ENCODE measurements at places on chromosomes 11 and 22. TPM values are rescaled to one million over a fixed set of nuclear protein-coding genes. Genes with fewer than 3 reads are reported as not detected.
A peak's percentile ranks its signal among the peaks of the same experiment; 100 is the strongest.

Gene TRIM34
- 17.0 TPM for total RNA-seq

- DNase-seq = no peak
Observed at GRCh38 chr11:64127267-64128072, 38.4 kb downstream of the MACROD1 start.

GRCh38 chr11:27058456-27058855, 17.8 kb downstream of the BBOX1 start:
- no peak for DNase-seq

DNA sequence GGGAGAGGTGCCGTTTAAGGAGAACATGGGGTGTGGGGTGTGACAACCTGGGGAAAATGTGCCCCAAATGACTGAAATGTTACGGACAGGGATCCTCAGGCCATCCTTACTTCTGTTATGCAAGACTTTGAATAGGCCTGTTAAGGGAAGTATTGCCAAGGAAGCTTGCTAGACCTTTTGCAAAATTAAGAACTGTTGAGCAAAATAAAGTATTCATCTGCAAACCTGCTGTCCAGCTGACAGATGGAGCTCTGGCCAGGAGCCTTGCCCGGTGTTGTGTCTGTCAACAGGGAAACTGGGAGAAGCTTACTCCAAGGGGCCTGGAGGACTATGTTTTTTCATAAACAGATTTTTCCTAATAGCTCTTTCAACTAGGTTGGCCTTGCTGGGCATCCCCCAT, 48.0 kb downstream of the FAT3 start:
- DNase-seq = no peak

Gene MAP6
- 0.51 TPM for total RNA-seq

Gene MMP26
- total RNA-seq = not detected

Gene SLC22A12
- not detected for total RNA-seq

DNA sequence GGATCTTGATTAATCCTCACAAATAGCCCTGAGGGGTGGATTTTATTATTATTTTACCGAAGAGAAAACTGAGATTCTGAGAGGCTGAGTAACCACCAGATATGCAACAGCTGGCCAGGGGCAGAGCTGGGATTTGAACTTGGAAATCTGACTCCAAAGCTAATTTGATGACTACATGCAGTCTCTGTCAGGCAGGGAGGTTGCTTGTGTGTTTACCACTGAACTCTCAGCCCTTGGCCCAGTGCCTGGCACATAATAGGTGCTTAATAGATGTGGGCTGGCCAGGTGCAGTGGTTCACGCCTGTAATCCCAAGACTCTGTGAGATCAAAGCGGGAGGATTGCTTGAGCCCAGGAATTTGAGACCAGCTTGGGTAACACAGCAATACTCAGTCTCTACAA, 121.7 kb upstream of the CRYBB3 start:
- no peak for DNase-seq

GRCh38 chr22:38921120-38921519, 36.3 kb upstream of the APOBEC3A start:
- DNase-seq = no peak

GRCh38 chr11:2549491-2549875, 104.7 kb downstream of the KCNQ1 start:
- DNase-seq = no peak

- peak; percentile 10 for DNase-seq
Observed at GRCh38 chr11:16605389-16605893, 133.0 kb upstream of the C11orf58 start.

Gene CASP5
- total RNA-seq = not detected

DNA sequence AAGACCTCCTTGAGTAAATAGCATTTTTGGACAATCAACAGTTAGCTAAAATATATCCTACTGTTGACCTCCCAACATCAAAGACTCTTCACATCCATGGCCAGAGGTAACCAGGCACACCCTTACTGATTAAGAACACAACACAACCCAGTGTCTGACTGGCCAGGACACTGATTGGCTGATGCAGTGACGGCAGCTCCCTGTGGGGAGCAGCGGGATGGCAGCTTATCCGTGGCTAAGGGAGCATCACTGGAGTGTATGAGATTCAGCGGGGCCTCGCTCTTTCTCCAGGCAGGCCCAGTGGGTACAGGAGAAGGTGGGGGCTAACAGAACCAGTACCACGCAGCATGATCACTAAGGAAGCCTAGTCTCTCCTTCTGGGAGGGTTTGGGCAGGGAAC, 10.3 kb upstream of the IL2RB start:
- DNase-seq = no peak

DNA sequence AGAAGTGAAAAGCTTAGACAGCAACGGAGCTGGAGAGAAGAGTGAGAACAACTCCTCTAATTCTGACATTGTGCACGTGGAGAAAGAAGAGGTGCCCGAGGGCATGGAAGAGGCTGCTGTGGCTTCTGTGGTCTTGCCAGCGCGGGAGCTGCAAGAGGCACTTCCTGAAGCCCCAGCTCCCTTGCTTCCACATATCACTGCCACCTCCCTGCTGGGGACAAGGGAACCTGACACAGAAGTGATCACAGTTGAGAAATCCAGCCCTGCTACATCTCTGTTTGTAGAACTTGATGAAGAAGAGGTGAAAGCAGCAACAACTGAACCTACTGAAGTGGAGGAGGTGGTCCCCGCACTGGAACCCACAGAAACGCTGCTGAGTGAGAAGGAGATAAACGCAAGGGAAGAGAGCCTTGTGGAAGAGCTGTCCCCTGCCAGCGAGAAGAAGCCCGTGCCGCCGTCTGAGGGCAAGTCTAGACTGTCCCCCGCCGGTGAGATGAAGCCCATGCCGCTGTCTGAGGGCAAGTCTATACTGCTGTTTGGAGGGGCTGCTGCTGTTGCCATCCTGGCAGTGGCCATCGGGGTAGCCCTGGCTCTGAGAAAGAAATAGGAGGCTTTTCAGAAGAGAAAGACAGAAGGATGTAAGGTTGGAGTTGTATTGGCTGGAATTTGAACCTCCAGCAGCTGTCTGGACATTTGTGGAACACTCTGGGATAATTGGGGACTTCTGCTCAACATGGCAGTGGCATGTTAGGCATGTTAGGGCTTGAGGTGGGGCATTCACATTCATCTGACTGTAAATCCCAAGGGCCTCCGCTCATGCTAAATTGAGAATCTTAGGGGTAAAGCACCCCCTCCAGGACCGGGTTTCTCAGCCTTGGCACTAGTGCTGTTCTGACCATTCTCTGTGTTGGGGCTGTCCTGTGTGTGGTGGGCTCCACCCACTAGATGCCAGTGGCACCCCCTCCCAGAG, 47.1 kb downstream of the BID start:
- no peak for DNase-seq

Gene PHF5A
- total RNA-seq = 76.2 TPM

DNA sequence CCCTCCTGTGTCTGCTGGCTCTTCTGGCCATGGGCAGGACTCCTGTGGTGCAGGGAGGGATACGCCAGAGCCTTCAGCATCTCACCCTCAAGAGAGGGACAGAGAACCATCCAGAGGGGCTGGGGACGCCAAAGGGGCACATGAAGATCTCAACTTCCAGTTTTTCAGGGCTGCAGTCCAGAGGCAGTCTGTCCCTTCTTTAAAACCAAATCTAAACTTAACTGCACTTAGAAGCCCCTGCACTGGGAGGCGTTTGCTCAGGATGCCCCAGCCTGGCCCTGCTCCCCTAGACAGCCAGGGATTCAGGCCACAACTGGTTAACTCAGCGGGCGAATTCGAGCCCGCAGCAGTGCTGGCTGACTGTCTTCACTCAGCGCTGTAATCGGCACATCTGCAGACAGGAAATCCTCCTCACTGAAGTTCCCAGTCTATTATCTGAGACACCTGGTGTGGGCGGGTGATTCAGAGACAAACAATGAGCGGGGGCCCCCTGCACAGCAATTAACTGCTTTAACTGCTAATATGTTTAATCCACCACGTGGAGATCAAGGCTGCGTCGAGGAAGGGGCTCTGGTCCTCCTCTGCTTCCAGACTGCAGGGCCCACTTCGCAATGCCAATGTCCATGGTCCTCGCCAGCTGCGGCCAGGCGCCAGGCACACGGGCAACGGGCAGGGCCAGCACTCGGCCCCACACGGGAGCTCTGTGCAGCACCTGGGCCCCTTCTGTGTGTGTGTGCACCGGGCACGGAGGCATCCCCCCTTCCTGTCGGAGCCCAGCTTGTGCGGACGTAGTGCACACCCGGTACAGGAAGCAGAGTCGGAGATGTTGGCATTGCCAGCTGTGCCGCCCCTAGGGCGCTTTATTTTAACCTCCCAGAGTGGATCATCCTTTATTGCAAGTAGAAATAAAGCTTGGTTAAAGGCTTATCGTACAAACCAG, 36.9 kb upstream of the GNB1L start:
- DNase-seq = peak; percentile 94

DNA sequence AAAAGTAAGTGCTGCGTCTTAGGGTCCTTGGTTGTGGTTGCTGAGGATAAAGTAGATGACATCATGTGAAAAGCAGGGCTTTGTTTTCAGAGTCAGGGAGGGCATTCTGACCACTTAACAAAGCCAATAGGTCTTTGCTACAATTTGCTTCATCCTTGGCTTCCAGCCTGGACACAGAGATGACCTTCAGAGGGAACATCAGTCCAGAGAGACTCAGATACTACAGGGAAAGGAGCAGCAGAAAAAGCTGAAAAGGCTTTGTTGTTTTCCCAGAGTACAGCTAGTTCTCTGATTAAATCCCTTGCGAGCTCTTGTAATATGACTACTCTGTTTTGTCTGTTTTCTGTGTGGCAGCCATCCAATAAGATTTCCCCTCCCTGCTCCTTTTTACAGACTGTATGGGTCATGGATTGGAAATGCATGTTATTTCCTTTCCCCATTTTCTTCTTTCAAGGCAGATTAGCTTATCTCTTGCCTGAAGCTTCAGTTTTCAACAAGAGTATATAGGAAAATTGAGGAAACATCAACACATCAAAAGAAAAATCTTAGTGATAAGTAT, 31.9 kb downstream of the ATG13 start:
- DNase-seq = peak; percentile 95

Gene MUC2
- total RNA-seq = not detected

Gene SLC22A6
- total RNA-seq = not detected

- DNase-seq = peak; percentile 35
Observed at GRCh38 chr11:74466916-74467885, at the start of gene KCNE3. TSS of gene KCNE3 (minus strand) at chr11:74467549. CDS start at chr11:74457563, 9,986 bp downstream.

GRCh38 chr11:111762981-111763643, 3.1 kb downstream of the PPP2R1B start:
- DNase-seq = peak; percentile 15

DNA sequence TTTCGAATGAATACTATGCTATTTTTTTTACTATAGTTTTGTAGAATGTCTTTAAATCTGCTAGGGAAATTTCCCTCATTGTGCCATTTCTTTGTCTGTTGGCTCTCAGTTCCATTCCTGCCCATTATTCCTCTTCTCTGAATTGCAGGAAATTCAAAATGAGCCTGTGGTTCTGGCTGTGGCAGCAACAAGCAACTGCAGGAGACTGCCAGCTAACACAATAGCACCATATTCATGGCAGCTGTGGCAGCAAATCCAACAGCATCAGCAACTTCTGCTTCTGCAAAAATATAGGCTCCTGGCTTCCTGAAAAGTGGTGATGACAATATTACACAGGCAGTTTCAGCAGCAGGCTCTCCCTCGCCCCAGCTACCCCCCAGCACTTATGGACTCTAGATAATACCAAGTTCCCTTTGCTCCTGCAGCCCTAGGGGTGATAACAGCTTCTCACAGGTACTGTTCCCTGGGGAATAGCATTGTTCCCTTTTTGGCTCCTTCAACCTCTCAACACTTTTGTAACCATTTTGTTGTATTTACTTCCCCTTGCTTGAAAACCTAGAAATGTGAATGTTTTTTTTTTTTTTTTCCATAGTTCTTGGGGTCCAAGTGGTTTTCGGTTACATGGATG, 9.3 kb downstream of the PATE4 start:
- peak; percentile 43 for DNase-seq

GRCh38 chr11:122101625-122102291, 14.3 kb downstream of the BLID start:
- DNase-seq = peak; percentile 61

DNA sequence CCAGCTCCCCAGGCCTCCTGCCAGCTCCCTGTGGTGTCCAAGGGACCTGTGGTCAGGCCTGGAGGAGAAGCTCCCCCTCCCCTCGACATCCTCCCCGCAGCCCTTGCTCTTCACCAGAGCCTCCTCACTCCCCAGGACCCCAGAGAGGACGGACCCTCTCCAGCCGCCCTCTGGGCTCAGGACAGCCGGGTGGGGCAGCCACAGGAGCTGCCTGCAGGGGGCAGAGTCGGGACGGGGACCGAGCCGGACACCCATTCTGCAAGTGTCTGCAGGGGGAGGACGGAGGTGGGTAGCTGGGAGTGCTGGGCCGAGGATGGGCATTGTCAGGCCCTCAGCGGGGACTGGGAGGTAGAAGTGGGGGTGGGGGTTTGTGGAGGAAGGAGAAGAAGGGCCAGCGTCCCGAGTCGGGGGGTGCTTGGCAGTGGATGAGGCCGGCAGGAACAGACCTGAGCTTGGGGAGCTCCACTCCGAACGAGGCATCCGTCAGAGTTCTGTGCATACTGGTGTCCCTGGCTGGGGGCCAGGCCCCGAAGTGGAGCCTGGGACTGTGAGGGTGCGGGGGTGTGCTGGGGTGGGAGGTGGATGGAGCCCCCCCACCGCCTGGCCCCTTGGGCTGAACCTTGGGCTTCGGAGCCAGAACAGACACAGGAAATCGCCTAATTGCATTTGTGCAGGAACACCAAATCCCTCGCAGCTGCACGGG, 15.2 kb downstream of the PRR33 start:
- peak; percentile 67 for DNase-seq

DNA sequence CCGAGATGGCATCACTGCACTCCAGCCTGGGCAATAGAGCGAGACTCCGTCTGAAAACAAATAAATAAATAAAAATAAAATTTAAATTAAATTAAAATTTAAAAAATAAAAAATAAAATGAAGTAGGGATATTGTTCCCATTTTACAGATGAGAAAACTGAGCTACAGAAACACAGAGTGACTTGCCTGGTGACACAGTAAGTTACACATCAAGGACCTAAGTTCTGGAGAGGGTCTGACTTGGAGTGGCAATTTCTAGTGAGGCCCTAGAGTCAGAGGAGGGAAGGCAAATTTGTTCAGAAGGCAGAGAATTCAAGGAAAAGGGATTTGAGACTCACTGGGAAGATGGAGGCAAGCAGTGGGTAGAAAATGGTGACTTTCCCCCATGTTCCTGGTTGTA, 2.0 kb downstream of the SCGB1A1 start:
- DNase-seq = no peak

DNA sequence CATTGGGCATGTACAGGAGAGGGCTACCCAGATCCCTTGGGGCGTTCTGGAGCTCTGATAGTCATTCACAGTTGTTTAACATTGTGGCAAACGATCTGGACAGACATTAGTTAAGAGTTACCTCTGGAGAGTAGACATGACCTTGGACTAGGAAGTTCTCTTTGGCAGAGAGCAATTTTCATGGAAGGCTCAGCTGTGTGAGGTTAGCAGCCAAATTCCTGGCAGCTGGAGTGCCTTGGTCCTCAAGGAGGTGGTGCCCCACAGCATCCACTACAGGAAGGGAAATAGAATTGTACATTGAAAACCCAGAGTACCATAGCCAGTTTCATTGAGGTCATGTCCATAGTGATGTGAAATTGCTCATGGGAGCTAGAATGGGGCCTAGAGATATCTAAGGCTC, 82.8 kb downstream of the BLID start:
- no peak for DNase-seq

Gene OR51D1
- total RNA-seq = not detected

Gene FAR1
- 115 TPM for total RNA-seq

Gene TCIRG1
- 81.3 TPM for total RNA-seq

Data from dermis blood vessel endothelial cell (primary cell).